Mesothelial cell of epicardium (in vitro differentiated cells): ENCODE measurements at places on chromosomes 3 and 15. TPM values are rescaled to one million over a fixed set of nuclear protein-coding genes. Genes with fewer than 3 reads are reported as not detected.

GRCh38 chr3:134339913-134340312, 34.3 kb downstream of the AMOTL2 start:
- DNase-seq = no peak

The GOLGA6L10 gene
- total RNA-seq = 11.0 to 11.6 TPM (median 11.1 TPM) in 3 replicates

GRCh38 chr15:68471541-68471940, 39.6 kb upstream of the ITGA11 start:
- no peak for DNase-seq

DNA sequence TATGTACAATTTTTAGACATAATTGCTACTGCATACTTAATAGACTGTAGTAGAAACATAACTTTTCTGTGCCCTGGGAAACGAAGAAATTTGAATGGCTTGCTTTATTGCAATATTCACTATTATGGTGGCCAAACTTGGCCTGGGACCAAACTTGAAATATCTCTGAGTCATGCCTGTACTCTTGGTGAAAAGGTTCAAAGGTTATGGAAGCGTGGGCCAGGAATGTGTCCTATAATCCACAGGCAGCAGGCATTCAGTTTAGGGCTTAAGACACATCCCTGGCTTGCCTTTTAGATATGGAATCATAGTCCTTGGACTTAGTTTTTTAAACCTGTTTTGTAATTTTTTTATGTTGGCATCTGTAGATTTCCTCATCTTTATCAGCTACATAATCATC, 124.3 kb downstream of the LRIG1 start:
- DNase-seq = no peak

DNA sequence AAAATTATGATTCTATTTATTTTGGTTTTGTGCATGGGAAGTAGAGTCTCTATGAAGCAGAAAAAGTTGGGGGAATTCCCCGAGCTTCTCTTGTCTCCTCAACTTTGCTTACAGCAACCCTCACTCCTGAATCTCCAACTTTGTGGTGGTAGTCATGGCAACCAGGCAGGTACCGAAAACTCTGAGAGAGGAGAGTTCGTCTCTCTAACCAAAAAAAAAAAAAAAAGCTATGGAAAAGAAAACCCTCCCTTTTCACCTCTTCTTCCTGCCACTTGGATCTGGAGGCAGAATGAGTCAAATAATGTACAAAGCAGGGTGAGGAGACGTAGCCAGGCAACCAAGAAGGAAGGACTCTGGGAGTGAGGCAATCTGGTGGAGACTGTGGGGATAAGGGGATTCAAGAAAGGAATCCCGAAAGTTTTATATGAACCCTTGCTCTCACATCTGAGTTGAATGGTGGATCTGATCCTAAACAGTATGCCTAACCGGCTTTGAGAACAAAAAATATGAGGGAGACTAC, 108.1 kb downstream of the PLOD2 start:
- DNase-seq = no peak

The ASB14 gene
- not detected in 3 replicates for total RNA-seq

DNA sequence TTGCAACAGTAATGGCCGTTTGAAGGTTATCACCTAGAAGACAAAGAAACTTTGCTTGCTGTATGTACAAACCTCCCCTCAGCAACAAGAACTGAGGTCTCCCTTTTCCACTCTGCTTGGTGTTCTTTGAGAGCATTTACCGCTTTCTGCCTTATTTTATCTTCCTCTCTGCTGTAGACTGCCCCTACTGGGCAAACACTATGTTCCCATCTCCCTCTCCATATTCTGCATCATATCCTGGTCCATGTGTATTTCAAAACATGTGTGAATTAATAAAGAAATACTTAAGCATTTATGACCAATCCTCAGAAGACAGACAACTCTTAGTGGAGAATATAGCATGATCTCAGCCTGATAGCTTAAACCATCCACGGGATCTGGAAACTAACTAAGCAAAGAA, 64.4 kb downstream of the ATP13A5 start:
- no peak for DNase-seq

DNA sequence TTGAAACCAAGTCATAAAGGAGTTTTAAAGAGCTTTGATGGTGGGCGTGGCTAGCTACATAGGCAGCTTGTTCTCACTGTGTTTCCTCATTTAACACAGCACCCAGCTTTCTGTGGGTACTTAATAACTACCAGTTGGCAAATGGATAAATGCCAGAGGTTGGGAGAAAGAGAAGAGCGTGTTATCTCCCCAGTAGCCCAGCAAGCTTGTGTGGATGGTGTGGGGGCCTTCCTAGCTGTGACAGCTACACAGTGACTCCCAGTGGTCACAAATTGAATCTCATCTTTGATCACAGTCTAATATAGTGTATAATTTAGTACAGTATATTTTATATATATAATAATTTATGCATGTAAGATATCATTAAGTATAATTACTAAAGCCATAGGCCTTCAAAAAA, 984.1 kb downstream of the EPHA3 start:
- no peak for DNase-seq

GRCh38 chr3:73470860-73471259, 153.9 kb downstream of the PDZRN3 start:
- DNase-seq = no peak

DNA sequence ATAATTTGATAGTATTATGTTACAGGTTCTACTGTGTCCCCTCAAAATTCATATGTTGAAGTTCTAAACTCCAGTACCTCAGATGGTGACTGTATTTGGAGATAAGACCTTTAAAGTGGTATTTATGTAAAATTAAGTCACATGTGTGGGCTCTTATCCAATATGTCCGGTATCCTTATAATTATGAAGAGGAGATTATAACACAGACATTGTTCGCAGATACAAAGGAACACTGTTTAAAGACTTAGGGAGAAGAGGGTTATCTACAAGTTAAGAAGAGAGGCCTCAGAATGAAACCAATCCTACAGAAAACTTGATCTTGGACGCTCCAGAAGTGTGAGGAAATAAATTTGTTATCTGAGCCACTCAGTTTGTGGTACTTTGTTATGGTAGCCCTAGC, 50.9 kb downstream of the DPH6 start:
- no peak for DNase-seq

The ANAPC13 gene
- total RNA-seq = 63.0 to 64.7 TPM (median 63.1 TPM) in 3 replicates

The PSTPIP1 gene
- total RNA-seq = 0.59 TPM in 1 of 3 replicates, not detected in the others

DNA sequence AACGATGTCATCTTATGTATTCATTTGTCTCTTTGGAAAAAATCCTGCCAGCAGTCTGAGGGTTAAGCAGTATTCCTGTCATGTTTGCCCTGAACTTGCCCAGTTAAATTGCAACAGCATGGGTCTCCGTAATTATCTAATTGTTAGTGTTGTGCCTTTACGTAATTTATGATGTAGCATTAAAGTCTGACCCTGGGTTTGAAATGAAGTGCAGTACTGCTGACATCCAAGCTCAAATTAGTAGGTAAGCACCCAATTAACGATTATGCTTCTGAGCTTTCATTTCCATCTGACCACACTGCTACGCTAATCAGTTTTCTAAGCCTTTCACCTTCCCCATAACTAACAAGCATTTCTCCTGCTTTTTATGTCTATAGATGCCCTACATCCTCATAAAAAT, 241.8 kb downstream of the ARRDC4 start:
- no peak for DNase-seq

DNA sequence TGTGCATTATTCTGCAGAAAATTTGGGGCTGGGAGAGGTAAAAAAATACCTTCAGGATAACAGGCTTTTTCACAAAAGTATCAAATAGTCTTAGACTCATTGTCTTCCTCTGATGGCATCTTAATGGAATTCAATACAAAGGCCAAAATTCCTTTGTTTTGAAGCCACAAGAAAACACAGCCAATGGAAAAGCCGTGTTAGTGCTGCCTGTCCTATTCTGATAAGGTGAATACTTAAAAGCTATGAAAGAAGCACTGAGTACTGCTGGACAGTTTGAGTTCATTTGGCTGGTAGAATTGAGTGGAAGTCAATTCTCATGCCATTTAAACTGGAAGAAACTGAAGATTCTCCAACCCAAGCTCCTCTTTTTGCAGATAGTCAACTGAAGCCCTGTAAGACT, 395.3 kb upstream of the TPRG1 start:
- no peak for DNase-seq

GRCh38 chr3:17894434-17895060, 152.1 kb upstream of the TBC1D5 start:
- no peak for DNase-seq

GRCh38 chr15:52082197-52083036, 30.2 kb downstream of the BCL2L10 start:
- no peak for DNase-seq

The KBTBD13 gene
- 0.09 to 0.11 TPM in 2 of 3 replicates, not detected in the other for total RNA-seq

- no peak for DNase-seq
Observed at GRCh38 chr3:158456114-158456513, 114.9 kb upstream of the MLF1 start.

The ANKRD34C gene
- total RNA-seq = not detected in 3 replicates

DNA sequence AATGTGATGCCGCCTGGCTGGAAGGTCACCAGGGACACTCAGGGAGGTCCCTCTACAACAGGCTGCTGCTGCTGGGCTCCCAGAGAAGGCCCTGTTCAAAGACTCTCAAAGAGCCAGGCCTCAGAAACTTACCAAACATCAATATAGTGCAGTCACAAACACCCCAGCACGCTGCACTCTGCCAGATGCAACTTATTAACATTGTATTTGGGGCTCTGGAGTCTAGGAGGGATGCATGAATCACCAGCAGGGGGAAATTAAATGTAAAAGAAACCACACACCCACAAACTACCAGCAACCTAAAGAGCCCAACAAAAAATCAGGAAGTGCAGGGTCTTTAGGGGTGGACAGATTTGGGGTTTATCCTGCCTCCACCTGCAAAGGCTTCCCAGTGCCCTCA, 74.6 kb upstream of the SPATA12 start:
- DNase-seq = no peak

DNA sequence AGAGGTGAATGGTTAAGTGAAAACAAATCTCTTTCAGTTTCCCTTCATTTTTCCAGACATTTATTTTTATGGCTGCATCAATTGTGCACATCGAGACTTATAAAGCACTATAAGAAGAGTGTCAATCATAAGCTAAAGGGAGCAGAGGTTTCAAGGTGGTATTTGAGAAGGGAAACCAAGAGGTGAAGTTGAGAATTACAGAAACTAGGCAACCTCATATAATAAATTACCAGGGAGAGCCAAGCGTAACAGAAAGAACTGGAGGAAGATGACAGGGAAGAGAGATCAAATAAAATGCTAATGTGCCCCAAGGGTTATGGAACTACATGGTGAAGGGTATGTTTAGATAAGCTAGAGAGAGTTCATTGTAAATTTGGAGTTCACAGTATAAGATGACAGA, 6.3 kb upstream of the CCDC54 start:
- no peak for DNase-seq

The LMAN1L gene
- 0.16 to 0.65 TPM (median 0.35 TPM) in 3 replicates for total RNA-seq

DNA sequence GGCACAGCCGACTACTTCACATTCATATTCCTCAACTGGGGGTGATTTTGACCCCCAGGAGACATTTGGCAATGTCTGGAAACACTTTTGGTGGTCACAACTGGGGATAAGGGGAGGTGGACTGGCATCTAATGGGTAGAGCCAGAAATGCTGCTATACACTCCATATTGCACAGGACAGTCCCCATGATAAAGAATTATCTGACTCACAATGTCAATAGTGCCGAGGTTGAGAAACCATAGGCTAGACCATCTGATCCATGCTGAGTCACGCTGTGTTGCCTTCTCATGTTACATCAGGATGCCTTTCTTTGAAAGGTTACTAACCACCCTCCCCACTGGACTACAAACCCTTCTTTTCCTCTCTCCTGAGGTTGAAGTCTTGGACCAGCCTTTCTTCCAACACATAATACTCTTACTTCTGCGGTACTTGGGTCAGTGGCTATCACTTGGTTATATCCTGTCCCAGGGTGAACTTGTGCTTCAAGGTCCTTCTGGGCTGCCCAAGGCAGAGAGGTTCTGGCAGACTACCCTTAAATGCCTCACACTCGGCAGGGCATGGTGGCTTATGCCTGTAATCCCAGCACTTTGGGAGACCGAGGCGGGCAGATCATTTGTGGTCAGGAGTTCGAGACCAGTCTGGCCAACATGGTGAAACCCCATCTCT, 68.8 kb downstream of the CTNNB1 start:
- no peak for DNase-seq

DNA sequence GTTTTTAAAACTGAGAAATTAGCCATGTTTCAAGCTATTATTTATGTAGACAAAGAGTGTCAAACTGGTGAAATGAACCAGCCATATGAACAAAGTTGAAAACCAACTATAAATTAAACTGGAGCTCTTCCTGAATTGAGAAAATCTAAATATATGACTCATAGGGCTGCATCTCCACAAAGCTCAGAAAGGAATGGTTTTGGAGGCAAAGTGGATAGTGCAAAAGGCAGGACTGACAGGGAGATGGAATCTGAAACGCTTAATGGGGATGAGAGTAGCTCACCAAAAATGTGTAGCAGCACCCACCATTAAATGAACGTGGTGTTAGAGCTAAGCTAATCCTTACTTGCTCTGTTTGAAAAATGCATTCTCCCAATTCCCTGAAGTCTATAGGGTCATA, 1066.0 kb downstream of the AGBL1 start:
- no peak for DNase-seq

The ITIH4 gene
- total RNA-seq = 12.0 to 13.9 TPM (median 13.5 TPM) in 3 replicates

DNA sequence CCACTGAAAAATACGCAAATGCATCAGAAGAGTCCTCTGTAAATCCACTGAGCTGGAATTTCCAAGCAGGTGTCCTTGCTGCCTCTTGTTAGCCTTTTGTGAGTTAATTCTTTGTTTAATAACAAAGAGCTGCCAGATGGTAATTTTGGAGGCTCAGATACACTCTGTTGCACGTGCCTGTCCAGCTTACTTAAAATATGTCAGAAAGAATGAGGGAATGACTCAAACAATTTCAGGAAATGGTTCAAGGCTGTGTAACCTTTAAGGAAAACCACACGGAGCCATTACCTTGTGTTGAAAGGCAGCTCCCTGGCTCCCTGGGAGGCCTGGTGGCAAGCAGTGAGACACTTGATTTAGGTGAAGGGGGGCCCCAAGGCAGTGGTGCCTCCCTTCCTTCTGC, 302.2 kb upstream of the CTDSPL start:
- no peak for DNase-seq

DNA sequence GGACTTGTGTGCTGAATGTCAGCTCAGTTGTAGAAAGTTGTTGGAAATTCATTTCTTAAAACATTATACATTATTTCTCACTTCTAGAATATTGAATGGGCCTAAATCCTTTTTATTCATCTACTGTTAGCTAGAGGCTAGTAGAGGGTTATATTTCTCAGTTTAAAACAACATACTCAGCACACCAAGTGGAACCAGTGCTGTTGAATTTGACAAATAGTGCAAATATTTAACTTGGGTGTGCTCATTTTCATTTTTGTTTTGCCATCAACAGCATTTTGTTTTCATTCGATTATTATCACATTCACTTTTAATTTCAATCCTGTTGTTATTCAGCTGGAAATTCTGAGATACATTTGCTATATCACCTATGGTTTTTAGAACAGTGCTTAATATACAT, 269.4 kb upstream of the PEX5L start:
- DNase-seq = no peak

- no peak for DNase-seq
Observed at GRCh38 chr3:57961828-57962447, 46.3 kb upstream of the FLNB start.
